ENCODE measurements at places on chromosomes 11 and 22.

DNA sequence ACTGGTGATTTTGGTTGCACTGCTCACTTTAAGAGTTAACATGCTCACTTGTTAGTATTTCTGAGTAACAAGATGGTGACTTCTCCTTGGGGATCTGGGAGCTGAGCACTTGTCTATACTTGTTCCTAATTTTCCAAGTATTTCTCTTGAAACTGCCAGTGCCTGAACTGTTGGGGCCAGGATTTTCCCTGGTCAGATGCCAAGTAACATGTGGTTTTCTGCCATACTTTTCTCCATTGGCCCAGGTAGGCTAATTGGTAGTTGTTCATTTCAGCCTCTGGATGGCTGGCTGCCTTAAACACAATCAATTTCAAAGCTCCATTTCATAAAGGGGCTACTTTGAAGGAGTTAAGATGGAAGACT lies 35.0 kb downstream of the RNF141 start:
- no peak for DNase-seq

GRCh38 chr11:69497221-69497787 lies 15.8 kb downstream of the LINC01488 start:
- DNase-seq: peak; percentile 99

DNA sequence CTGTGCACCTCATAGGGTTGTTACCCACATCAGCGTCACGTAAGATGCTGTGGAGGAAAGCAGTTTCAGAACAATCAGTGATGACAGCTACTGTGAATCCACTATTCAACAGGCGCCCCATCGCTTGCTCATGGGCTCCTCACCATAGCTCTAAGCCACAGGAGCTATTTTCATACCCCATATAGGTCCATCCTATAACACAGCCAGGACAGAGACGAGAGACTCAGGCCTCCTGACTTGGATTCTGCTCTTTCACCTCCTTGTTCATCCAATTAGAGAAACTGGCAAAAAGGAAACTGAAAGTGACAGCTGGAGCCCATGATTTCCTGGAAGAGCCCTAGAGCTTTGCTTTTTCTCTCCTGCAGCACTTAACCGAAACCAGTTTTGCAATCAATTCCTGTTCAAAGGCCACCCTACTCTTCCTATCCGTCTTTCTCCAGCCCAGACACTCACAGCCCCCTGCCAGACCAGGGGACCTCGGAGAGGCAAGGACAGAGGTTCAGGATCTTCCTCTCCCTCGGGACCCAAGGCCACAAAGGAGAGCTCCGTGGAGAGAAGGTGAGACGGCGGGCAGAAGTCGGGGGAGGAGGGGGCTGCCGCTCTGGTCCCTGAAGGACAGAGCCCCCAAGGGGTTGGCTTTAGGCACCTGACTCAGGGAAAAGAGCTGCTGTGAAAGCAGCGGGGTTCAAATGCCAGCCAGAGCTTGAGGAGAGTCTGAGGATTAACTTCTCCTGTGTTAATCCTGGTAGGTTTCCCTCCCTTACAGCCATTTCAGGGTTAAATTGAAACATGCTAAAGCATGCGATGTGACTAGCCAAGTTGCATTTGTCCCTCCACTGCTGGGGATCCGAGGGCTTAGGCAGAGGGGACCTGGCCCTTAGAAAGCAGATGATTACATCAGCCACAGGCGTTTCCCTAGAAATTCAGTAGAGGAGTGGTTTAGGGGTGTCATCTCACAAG lies at the start of gene APOL6:
Gene APOL6 (plus strand): TSS at position 381 of the 960 bp plus-strand sequence. CDS start 7,980 bp downstream, outside the sequence.
- peak; percentile 70 for DNase-seq

DNA sequence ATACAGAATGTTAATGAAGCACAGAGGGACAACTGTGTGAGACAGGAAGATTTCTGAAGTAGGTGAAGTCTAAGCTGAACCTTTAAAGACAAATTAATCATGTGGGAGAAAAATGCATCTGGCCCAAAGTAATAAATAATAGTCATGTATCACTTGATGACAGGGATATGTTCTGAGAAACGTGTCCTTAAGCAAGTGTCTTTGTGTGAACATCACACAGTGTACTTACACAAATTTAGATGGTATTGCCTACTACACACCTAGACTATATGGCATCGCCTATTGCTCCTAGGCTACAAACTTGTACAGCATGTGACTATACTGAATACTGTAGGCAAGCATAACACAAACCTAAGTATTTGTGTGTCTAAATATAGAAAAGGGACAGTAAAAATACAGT lies 112.6 kb downstream of the APOL5 start:
- DNase-seq: no peak

Measured in SK-MEL-5 (cell line).